ENCODE measurements at places on chromosomes 4 and X.

- DNase-seq: no peak
Measured at GRCh38 chr4:123300222-123301039, 96.2 kb upstream of the SPRY1 start.

- no peak for DNase-seq
Measured at GRCh38 chrX:78886550-78886949, 58.6 kb upstream of the P2RY10 start.

DNA sequence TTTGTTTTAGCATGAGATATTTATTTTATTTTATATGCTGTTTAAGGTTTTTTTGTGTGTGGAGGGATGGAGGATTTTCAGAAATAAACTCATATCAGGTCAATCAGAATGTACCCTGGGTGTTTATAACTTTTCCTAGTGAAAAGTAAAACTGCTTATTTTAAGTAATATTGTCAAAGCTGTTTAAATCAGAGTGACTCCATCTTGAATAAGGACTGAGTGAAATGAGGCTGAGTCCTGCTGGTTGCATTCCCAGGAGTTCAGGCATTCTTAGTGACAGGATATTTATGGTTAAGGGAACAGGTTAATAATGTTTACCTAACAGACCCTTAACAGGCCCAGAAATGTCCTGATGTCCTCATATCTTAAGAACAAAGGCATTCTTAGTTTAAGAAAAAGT lies 1160.9 kb upstream of the PCDH7 start:
- DNase-seq: no peak

- no peak for DNase-seq
Measured at GRCh38 chrX:15515931-15516330, 15.3 kb downstream of the BMX start.

DNA sequence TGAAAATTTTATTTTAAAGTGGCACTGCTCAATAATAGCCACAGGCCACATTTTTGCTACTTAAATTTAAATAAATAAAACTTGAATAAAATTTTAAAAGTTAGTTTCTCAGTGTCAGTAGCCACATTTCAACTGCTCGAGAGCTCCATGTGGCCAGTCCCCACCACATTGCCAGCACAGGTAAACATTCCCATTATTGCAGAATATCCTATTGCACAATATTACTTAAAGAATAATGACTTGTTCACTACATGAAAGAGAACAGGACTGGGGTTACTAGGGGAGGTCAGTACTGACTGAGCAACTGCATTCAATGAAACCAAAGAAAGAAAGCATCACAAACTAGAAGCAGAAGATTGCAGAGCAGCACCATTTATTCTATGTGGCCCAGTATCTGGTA lies 2201.6 kb upstream of the TENM3 start:
- DNase-seq: no peak

GRCh38 chrX:48831136-48831908 lies 4.1 kb downstream of the PCSK1N start:
- no peak for DNase-seq

GRCh38 chrX:143270317-143270716 lies 244.6 kb downstream of the SPANXN4 start:
- DNase-seq: no peak

- DNase-seq: no peak
Measured at GRCh38 chrX:69290292-69290691, 125.0 kb upstream of the PJA1 start.

- DNase-seq: no peak
Measured at GRCh38 chrX:22634083-22634482, 361.4 kb downstream of the CBLL2 start.

DNA sequence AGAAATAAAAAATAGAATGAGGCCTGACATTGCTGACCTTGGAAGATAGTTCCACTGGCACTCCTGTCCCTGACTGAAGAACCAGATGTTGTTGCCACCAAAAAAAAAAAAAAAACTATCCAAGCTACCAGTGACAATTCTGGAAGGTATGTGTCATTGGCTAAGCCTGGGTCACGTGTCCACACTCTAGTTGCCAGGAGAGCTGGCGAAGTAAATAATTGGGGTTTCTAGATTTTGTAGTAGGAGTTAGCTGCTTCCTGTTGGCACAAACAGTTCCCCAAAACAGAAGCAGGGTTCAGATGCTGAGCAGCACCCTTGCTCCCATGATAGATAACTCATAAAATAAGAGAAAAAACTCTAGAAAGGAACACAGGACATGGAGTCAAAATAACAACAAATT lies 20.5 kb downstream of the MND1 start:
- DNase-seq: no peak

GRCh38 chr4:48509543-48509942 lies 19.5 kb downstream of the ZAR1 start:
- no peak for DNase-seq

DNA sequence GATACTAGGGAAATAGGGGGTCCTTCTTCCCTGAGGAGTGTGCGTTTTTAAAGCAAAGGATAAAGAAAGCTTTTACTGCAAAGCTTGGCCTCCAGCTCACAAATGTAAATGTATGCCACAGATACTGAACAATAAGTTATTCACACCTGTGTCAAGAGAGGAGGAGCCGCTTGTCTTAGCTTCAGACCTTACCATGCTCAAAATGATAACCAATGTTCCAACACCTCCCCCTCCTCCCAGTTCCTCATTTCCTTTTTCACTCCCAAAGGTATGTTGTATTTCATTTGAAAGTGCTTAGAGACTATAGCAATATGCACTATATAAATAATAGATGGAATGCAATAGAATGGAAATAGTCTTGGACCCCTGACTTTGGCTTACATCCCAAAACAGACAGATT lies 47.0 kb upstream of the RAPGEF2 start:
- DNase-seq: no peak

DNA sequence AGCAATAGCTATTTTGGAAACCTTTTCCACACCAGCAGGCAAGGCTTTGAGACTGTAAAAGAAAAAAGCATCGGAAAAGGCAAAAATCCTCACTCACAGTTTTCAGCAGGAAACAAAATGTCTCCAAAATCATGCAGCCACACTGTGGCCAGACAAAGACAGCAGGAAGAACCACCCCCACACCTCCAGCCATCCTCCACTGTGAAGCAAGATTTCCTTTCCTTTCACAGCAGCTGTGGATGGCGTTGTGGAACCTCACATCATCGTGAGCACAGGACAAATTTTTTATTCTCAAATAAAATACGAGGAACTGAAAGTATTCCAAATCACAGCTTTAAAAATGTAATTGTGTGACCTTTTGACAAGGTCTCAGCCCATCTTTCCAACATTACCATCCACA lies 351.7 kb upstream of the NOCT start:
- DNase-seq: no peak

DNA sequence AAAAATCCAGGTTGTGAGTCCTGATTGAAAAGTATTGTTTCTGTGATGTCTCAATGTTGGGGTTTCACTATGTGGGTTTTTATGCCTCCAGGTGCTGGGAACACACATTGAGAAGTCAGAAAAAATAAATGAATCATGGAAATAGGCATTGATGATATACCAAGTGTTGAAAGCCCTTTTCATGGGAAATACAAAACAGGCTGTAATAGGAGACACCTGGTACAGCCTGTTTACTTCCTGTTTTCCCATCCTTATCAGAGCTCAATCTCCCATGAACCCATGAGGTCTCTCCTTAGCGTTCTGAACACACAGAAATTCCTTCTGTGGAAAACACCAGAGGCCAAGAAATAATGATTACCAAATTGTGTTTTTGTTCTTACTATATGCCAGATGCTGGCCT lies 106.3 kb upstream of the BOD1L1 start:
- no peak for DNase-seq

- DNase-seq: no peak
Measured at GRCh38 chr4:187125062-187125461, 401.4 kb upstream of the FAT1 start.

- no peak for DNase-seq
Measured at GRCh38 chr4:53171797-53172196, 194.1 kb downstream of the SCFD2 start.

DNA sequence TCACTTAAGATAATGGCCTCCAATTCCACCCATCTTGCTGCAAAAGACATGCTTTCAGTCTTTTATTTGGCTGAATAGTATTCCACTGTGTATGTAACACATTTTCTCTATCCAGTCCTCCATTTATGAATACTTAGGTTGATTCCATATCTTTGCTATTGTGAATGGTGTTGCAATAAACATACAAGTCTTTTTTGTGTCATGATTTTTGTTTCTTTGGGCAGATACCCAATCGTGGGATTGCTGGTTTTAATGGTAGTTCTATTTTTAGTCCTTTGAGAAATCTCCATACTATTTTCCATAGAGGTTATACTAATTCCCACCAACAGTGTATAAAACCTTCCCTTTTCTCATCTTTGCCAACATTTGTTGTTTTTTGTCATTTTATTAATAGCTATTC lies 180.9 kb downstream of the SMIM20 start:
- no peak for DNase-seq

DNA sequence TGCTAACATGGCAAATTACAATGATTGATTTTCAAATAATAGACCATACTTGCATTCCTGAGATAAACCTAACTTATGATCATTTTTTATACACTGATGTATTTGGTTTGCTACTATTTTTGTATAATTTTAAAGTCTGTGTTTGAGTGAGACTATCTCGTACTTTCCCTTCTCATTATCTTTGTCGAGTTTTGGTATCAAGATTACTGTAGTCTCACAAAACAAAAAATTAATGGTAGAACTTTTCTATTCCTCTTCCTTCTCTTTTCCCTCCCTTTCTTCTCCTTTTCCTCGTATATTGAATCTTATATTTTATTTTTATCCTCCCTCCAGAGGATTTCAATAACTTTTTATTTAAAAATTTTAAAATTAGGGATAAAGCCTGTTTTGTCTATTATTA lies 41.5 kb downstream of the RGS12 start:
- DNase-seq: no peak

DNA sequence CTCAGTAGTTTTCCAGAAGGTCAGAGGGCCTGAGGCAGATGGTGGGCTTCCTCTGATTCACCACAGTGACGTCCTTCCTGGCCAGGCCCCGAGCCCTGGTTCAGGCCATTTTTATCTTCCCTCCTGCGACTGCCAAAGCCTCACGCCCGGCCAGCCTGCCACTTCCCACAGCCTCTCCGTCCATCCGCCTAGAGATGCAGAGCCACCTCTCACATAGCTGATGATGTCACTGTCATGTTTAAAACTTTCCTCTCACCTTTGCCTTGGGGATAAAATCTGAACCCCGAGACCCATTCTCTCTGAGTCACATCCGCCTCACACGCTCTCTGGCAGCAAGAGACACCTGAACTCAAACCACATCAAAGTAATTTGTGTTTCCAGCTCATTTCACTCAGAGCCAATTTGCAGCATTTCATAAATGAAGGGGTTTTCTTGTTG lies 175.3 kb downstream of the QDPR start:
- DNase-seq: peak; percentile 79

GRCh38 chrX:88613338-88613737 lies 133.7 kb upstream of the CPXCR1 start:
- DNase-seq: no peak

DNA sequence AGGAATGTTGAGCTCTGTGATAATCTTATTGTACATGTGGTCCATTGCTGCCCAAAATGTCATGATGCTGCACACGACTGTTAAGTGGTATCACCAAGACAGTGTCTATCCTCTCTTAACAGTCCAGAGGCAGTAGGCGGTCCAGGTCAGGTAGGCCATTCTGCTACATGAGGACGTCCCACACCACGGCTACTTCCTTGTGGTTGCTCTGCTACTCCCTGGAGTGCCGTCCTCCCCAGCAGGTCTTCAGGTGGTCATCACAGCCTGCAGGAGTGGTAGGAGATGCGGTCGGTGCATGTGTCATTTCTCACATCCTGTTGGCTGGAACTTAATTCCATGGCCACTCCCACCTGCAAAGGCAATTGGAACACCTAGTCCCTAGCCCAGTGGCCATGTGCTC lies 11.5 kb upstream of the STK32B start:
- DNase-seq: no peak

- no peak for DNase-seq
Measured at GRCh38 chr4:108834835-108835384, 72.1 kb upstream of the ETNPPL start.

DNA sequence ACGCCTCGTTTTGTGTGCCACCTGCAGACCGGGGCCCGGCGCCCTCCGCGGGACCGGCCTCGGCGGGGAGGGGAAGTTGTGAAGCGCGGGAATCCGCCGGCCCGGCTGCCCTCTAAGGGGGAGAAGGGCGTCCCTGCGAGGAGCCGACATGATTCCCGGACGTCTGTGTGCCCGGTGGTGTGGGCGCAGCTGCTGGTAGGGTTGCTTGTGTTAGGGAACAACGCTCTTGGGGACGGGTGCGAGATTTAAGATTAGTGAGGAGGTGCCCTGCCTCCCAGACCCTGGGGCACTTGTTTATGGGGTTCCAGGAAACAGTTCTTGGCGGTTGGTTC lies 627 bp downstream of the CDKN2AIP start:
- DNase-seq: no peak

GRCh38 chrX:96211953-96212352 lies 472.7 kb upstream of the DIAPH2 start:
- no peak for DNase-seq

- no peak for DNase-seq
Measured at GRCh38 chrX:51798701-51799100, 55.5 kb downstream of the GSPT2 start.

- DNase-seq: no peak
Measured at GRCh38 chr4:151153585-151153984, 54.2 kb downstream of the RPS3A start.

DNA sequence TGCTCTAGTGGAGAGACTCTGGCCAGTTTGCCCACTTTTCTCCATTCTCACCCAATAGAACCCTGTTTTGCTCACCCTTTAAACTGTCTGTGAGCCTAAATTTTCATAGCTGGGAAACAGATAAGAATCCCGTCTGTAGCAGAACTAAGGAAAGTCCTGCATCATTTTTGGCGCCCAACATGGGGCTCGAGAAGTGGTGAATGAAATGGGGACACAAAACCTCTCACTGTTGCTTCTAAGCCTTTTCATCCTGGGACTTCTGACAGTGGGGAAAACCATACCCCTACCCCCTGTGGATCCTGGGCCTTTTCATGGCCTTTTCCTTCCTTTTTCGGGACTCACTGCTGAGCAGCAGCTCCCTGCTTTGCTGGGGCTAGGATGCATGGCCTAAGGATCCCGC lies 189.9 kb downstream of the INPP4B start:
- DNase-seq: peak; percentile 0

GRCh38 chrX:115563633-115564162 lies 2.7 kb downstream of the PLS3 start:
- DNase-seq: no peak

- peak; percentile 36 for DNase-seq
Measured at GRCh38 chr4:89836897-89837384, at the start of gene SNCA. Gene SNCA, minus strand, starts transcription at chr4:89837161. Its CDS starts 1,494 bp downstream, at chr4:89835667.

- no peak for DNase-seq
Measured at GRCh38 chr4:7703688-7704087, 236.0 kb downstream of the AFAP1 start.

- no peak for DNase-seq
Measured at GRCh38 chr4:128770807-128771206, 38.7 kb upstream of the JADE1 start.

DNA sequence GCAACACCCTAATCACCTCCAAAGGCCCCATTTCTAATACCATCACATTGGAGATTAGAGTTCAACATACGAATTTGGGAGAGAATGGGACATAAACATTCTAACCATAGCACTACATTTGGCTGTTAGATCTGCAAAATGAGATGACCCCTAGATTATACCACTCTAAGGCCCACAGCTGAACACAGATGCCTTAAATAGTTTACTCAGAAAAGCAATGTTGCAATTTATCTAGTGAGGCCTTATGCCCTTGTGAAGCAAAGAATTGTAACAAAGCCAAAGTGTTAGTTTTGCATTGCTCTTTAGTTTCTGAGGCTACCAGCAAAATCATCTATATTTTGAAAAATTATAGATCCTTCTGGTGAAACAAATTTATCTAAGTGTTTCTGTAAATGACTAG lies 31.6 kb upstream of the ARHGEF6 start:
- DNase-seq: no peak
